ENCODE measurements at places on chromosomes 6 and 20.

GRCh38 chr6:157996201-157996712 lies 14.6 kb downstream of the SYNJ2 start:
- no peak for DNase-seq

DNA sequence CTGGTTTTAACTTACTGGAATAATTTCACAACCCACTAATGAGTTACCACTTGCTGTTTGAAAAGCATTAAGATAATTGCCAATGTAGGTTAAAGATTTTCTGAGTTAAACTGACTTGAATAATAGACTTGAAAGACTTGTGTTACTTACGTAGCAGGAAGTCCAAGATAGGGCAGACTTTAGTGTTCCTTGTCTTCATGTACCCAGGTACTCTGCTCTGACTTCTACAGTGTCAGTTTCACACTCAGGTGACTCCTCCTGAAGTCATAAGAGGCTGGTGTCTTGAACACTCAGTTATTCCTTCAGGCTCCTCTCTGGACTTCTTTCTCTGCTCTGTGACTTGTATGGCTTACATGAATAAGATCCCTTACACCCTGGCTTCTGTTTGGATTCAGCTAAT lies 76.3 kb upstream of the SGK1 start:
- no peak for DNase-seq

GRCh38 chr6:112202639-112203341 lies 51.6 kb downstream of the LAMA4 start:
- no peak for DNase-seq

- no peak for DNase-seq
Observed at GRCh38 chr20:51486197-51487005, 56.1 kb downstream of the NFATC2 start.

DNA sequence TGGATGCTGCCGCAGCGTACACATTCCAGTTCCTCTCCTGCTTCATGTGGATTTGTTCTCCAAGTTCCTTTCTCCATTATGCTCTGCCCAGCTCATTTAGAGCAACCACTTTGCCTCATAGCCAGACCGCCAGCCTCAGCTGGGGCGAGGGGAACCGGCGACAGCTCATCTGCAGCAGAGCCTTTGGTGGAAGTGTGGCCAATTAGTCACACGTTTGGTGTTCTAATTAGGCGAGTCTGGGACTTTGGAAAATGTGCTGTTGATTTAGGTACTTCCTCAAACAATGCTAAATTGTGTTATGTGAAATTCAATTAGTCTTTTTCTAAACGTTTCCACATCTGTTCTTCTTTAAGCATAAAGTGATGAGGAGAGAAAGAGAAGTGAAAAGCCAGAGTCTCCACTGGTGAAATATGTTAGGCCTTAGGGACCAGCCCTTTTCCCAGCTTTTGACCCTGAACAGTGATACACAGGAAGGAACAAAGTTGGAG lies 217.9 kb downstream of the TBX18 start:
- no peak for DNase-seq

- DNase-seq: no peak
Observed at GRCh38 chr20:62636446-62636845, 5.9 kb upstream of the SLCO4A1 start.

DNA sequence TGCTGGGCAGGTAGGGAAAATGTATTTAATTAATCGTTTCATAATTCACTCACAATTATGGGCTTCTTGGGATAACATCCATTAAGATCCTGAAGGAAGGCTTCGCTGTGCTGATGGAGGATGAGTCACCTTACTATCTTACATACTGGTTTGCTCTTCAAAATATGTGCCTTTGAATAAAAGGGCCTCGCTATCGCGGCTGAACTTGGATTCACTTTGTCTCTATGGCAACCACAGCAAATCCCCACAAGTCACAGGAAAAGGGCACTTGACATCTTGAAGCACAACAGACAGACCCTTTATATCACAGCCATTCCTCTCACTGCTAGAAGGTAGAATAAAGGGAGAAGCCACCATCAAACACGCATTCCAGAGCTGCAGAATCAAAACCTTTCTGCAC lies 141.3 kb upstream of the MYLIP start:
- DNase-seq: no peak
